ENCODE measurements at places on chromosomes 3 and 15.

GRCh38 chr3:7759630-7760029 lies 742.0 kb upstream of the LMCD1 start:
- no peak for DNase-seq

DNA sequence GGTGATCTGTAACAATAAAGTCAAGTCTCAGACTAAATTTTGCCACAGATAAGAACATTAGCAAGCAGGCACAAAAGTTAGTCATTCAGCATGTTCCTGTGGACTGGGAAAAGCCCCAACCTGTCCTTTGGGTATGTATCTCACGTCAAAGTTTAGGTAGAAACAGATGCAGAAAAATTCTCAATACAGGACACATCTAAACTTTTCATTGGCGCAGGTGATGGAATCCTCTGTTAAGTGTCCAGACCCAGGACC lies 120.6 kb downstream of the ATG7 start:
- no peak for DNase-seq

DNA sequence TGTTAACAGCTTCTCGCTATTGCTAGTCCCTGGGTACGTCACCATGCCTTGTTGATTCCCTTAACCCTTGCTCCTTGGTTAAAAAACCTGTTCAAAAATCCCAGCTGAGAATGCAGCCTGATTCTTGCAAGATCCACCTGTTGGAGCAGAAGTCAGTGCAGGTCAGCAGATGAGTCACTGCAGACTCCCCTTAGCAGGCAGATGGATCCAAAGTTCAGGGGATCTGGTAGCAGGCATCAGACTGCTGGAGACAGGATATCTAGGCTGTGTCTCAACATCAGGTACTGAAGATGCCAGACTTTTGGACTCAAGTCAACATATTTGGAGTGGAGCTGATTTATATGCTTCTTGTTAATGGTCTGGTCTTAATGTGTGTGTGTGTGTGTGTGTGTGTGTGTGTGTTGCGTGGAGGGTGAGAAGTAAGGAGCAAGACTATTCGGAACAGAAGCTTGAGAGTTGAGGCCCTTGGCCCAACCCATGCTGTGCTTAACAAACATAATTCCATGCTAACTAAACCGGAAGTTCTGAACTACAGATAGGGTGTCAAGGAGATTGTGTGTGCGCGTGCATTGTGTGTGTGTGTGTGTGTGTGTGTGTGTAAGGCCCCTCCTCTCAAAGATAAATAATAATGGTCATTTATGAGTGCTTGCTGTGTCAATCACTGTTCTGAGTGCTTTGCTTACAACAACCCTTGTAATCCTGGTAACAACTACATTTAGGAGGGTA lies 1.0 kb upstream of the C3orf52 start:
- no peak for DNase-seq

GRCh38 chr3:30764891-30765290 lies 129.6 kb downstream of the GADL1 start:
- no peak for DNase-seq

DNA sequence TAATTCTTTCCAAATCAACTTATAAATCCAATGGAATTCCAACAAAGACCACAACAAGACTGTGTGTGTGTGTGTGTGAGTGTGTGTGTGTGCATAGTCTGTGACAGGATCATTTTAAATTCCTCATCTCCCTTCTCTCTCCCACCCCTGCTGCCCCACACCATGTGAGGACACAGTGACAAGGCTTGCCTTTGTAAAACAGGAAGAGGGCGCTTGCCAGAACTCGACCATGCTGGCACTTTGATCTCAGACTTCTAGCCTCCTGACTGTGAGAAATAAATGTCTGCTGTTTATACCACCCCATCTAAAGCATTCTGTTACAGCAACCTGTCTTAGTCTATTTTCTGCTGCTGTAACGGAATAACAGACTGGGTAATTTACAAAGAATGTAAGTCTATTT lies 99.1 kb downstream of the NSMCE3 start:
- no peak for DNase-seq

- no peak for DNase-seq
Measured at GRCh38 chr15:29635513-29636098, 186.7 kb downstream of the TJP1 start.

DNA sequence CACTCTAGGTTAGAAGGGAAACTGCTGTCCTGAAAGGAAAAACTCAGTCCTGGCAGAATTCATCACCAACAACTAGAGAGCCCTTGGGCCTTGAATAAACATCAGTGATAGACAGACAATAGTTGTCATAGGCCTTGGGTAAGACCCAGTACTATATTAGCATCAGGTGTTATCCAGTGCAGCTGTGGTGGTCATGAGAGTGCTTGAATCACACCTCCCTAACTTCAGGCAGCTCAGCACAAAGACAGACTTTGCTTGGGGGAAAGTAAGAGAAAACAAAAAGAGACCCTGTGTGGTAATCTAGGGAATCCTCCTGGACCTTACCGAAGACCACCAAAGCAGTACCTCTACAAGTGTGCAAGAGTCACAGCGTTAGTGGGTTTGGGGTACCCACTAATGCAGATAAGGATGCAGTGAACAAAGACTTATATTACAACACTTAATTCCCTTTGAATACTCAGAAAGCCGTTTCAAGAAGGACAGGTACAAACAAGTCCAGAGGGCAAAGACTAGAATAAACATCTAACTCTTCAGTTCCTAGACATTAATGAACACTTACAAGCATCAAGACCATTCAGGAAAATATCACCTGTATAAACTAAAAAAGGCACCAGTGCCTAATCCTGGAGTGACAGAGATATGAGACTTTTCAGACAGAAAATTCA lies 332.3 kb upstream of the EPHA3 start:
- no peak for DNase-seq

- no peak for DNase-seq
Measured at GRCh38 chr15:80343554-80343992, 60.6 kb upstream of the ARNT2 start.
